NCI-H1105 (cell line): ENCODE measurements at places on chromosomes 5 and 9.
A peak's percentile ranks its signal among the peaks of the same experiment; 100 is the strongest.

DNA sequence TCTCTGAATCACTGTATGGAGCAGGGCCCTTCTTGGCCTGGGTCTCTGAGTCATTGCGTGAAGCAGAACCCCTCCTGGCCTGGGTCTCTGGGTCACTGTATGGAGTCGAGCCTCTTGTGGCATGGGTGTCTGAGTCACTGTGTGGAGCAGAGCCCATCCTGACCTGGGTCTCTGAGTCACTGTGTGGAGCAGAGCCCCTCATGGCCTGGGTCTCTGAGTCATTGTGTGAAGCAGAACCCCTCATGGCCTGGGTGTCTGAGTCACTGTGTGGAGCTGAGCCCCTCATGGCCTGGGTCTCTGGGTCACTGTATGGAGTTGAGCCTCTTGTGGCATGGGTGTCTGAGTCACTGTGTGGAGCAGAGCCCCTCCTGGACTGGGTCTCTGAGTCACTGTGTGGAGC lies 94.0 kb upstream of the RAPGEF1 start:
- no peak for DNase-seq

DNA sequence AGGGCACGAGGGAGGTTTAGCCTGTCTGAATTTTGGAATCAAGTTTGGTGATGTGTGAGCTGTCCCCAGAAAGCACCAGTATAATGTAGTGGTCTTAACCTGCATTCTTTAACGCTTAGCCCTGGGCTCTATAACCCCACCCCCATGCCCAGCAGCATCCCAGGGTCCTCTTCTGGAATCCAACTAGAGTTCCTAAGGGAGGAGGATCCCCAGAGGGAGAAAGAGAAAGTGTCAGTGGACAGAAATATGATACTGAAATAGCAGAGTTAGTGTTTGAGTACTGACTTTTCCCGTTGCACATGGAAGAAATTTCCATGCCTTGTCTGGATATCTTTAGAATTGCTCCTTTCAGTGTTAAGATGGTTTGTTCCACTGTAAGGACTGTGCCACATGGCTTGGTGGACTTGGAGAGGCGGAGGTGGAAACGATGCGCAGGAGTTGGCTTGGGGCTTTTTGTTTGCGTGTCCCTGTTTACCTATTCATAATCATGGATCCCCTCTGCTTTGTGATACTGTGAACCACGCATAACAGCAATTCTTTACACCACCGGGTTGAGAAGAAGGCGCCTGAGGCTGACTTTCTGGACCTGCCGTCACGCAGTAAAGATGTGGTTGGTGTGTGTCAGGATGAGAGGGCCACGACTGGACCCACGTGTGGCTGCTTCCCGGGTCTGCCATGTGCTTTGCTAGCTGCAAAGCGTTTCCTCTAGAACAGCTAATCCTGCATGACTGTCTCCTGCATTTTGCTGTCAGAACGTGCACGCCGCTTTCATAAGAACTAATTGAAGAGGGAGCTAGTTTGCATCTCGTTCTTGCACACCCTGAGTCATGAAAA lies 142.3 kb downstream of the SMARCA2 start:
- no peak for DNase-seq

DNA sequence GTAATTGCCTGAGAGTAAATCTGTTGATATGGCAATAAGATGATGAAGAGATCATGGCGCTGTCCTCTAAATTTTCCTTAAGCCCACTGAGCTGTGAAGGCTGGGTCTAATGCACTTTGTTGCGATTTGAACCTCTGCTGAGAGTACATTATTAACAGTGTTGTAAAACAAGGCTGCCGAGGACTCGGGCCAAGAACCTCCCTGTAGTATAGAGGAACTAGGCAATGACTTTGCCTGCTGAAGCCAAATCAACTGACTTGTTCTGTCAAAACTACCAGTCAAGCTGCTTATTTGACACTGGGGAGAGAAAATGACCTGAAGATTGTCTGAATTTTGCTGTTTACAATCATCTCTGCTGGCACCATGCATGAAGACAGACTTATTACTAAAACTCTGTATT lies 1154.7 kb downstream of the DTWD2 start:
- DNase-seq, result no peak

GRCh38 chr5:38540314-38540713 lies 16.1 kb downstream of the LIFR start:
- peak; percentile 96 for DNase-seq

DNA sequence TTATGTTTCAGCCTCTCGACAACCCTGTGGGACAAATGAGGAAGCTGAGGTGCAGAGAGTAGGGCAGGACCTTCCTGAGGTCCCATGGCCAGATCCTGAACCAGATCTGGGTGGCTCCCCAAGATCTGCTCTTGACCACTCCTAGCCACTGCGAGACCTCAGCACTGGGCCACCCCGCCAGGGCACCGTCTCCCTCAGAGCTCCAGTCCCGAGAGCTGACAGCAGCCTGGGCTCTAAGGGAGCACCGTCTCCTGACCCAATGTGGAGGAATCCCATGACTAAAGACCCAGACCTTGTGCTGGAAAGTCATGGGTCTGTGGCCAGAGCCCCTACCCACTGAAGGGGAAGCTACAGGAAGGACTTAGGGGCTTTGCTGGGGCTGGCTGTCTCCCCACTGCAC lies 4.5 kb upstream of the LMX1B start:
- DNase-seq, result no peak

DNA sequence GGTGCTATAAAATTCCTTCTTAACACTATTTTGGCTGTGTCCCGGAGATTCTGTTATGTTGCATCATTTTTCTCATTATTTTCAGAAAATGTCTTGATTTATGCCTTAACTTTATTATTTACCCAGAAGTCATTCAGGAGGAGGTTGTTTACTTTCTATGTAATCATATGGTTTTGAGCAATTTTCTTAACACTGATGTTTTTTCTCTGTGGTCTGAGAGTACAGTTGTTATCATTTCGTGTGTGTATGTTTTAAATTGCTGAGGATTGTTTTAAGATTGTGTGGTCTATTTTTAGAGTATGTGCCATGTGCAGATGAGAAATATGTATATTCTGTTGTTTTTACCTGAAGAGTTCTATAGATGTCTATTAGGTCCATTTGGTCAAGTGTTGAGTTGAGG lies 498.1 kb upstream of the ZNF608 start:
- no peak for DNase-seq

GRCh38 chr5:141560725-141561483 lies 57.9 kb downstream of the DIAPH1 start:
- peak; percentile 77 for DNase-seq

DNA sequence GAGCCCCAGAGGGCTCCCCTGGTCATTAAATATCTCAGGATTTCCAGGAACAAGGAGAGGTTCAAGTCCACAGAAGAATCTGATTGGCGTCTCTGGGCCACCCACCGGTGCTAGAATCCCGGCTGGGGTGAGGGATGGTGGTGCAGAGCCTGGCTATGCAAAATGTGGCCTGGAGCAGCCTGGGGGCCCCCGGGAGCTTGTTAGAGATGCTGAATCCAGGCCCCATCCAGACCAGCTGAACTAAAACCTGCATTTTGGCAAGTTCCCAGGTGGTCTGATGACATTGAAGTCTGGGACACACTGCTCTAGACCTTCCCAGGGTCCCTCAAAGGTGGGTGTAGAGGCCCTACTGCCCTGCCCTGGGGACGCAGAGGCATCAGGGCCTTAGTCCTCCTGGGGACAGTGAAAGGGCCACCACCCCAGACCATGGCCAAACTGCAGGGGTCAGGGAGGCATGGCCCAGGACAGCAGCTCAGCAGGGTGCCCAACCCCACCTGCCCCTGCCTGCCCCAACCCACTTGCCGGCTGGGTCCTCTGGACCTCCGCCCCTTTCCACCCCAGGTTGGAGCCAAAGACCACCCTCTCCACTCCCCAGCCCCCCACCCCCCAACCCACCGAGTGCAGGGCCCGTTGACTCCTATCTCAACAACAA lies 34.7 kb downstream of the ADAMTS2 start:
- DNase-seq, result no peak

DNA sequence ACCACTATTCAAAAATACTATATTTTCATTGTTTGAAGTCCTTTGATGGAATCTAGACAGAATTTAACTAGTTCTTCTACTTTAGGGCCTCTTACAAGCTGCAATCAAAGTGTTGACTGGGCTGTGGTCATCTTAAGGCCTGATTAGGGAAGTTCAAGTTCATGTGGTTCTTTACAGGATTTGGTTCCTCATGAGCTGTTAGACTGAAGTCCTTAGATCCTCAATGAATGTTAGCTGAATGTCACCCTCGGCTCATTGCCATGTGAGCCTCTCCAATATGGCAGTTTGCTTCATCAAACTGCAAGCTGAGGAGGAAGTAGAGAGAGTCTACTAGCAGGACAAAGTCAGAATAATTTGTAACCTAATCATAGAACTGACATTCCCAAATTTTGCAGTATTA lies 135.1 kb downstream of the CSNK1G3 start:
- no peak for DNase-seq

GRCh38 chr9:128910906-128911305 lies 9.9 kb upstream of the PHYHD1 start:
- no peak for DNase-seq

DNA sequence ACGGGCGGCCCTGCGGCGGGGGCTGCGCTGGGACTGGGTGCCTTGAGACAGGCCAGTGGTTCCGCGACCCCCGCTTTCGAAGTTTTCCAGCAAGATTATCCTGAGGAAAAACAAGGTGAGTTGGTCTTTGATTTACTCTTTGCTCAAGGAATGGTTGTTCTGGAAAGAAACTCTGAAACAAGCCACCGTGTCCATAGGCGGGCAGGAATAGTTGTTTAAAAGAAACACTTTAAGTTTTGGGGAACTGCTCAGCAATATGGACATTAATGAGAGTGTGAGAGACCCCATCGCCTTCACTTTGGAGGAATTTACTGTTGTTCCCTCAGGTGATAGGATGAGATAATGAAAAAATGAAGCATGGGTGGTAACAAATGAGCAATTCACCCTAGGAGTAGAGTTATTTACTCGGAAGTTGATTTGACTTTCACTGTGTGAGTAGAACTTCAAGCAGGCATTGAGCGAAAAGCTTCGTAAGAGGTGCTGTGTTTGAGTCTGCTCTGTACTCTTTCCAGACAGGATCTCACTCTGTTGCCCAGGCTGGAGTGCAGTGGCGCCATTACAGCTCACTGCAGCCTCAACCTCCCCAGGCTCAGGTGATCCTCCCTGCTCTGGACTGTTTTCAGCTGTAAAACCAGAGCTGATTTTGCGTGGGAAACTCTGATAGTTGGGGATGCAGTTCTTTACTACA lies 1.1 kb downstream of the DMRTA1 start:
- no peak for DNase-seq

GRCh38 chr5:127024821-127025220 lies 5.5 kb downstream of the MARCHF3 start:
- DNase-seq, result no peak

GRCh38 chr9:7844242-7844641 lies 44.7 kb upstream of the DMAC1 start:
- DNase-seq, result no peak

- no peak for DNase-seq
Observed at GRCh38 chr5:152293189-152293588, 111.9 kb downstream of the NMUR2 start.

GRCh38 chr9:135085830-135086546 lies 1.5 kb upstream of the OLFM1 start:
- DNase-seq, result peak; percentile 38

GRCh38 chr9:627336-627970 lies 214.0 kb upstream of the DMRT1 start:
- DNase-seq, result no peak

DNA sequence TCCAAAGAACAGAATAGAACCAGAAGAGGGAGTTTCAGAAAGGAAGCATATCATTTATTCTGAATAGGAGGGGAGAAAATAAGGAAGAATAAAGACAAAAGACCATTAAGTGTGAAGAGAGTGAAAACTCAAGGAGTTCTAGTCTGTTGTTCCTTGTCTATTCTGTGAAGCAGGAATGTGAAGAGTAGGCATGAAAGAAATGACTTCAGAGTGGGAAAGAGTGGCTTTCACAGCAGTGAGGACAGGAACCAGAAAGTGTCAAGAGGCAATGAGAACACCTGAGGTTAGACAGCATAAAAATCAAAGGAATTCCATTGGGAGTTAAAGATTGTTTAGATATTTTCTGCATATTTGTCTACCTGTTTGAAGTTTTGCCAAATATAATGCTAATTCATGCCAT lies 768.8 kb upstream of the GRAMD2B start:
- DNase-seq, result no peak

DNA sequence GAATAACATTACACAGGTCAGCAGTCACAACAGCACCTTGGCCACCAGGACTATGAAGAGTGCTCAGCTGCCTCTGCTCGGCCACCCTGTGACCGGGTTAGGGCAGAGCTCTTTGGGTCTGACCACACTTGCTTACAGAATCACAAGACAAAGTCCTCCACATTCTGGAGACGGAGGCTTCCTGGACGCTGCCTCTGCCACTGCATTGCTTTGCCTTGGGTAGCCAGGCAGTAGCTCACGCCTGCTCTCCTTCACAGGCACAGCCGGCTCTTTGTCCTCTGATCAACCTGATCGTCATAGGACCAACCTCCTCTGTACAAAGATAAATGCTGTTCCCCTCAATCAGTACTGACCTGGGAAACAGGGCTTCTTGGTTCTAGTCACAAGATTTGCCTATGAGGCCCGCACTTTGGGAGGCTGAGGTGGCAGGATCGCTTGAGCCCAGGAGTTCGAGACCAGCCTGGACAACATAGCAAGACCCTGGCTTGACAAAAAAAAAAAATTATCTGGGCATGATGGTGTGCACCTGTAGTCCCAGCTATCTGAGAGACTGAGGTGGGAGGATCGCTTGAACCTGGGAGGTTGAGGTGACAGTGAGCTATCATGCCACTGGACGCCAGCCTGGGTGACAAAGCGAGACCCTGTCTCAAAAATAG lies 128.4 kb upstream of the IER5L start:
- no peak for DNase-seq

DNA sequence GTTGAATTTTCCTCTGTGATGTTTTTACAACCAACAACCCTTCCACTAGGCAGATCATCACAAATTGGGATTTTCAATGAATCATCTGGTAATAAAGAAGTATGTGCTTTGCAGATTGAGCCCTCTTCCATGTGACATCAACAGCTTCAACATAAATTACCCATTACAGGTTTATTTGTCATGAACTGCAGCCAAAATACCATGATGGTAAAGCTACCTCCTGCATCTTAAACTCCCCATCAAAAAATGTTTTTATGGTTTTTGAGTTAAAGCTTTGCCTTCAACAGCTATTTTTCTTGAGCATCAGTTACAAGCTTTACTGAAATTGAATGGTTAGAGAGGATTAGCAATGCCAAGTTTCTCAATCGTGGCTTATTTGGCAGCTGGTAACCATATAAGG lies 211.4 kb upstream of the TUSC1 start:
- no peak for DNase-seq

DNA sequence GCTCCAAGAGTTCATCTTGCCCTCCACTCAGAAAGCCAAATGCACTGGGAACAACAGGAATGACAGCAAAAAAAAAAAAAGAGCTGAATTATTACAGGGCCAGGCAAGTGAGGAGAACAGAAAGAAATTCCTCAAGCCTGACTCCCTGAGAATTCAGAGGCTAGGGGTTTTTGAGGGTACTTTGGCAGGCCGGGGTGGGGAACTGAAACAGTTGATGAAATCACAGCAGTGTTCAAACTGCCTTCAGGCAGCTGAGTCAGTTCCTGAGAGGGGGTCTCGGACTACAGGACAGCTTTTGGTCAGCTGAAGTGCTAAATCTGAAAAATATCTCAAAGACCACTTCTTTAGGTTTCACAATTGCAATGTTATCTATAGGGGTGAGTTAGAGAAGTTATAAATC lies 419.4 kb downstream of the SEMA5A start:
- no peak for DNase-seq

GRCh38 chr5:16467363-16468219 lies 2.0 kb upstream of the ZNF622 start:
- DNase-seq, result no peak
